ENCODE measurements at places on chromosomes 5 and 9.

DNA sequence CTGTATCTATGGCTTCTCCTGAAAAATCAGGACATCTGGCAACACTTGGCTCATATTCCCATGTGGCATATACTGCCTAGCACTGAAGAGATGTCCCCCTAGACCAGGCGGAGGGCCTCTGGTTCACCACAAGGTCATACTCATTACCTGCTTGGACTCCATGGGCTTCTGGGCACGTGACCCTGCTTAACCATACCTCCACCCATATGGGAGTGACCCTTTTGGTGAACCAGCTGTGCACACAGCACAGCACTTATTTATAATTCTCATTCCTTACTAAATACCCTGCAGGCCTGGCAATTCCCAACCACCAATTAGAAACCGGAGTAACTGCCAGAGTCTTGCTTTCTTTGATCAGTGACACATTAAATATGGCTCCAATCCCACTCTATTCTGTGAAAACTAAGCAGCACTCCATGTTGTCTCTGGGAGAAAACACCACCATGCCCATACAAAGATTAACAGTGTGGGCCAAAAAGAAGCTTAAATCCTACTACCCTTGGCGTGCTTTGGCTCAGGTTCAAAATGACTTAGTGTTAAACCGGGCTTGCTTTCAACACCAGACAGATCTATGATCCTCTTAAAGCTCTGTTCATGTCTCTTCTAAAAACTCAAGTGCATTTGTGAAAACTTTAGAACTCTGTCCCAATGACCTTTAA lies 57.7 kb downstream of the MTMR12 start:
- DNase-seq, result no peak

GRCh38 chr5:133354323-133355185 lies 257.8 kb downstream of the FSTL4 start:
- no peak for DNase-seq

DNA sequence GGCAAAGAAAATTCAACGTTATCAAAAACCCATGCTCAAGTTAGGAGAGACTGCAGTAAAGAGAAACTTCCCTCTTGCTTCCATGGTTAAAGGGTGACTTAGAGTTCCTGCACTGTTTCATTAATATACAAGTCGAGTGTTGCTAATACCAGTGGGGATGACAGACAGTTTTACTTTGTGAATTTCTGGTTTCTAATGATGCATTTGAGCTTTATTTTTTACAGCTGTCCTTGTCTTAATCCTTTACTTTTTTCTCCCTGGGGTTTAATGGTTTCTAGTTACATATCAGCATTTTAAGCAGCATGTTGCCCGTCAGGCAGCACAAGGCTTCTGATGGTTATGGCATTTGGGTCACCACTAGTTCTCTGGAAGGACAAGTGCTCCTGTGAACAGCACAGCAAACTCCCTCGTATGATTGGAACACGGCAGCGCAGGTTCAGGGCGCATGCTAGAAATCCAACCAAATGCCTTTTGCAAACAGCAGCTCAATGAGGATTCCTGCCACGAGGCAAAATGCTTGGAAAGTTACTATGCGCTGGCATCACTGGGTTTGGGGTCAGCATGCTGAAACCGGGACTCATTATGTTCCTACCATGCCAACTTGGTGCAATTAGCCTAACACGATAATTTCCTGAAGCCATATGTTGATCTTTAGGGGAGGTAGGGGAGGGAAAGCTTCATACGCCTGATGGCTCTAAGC lies 463.8 kb downstream of the BNC2 start:
- DNase-seq, result no peak

DNA sequence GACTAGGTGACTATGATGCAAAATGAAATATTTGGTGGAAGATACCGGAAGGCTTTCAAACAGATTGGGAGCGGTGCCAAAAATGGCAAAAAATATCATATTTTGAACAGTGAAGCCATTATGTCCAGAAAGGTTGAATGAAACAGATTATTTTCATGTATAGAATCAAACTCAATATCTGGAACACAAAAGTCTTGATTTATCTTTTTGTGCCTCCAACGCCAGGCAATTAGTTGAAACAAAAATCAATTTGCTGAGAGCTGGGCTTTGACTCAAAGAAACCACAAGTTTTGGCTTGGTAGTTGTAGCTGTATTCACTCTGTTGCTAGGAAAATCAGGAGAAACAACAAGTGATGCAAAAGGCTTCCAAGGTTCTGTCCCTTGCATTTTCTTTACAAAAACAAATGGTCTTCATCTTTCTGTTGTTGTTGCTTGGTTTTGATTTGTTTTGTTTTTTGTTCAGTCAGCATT lies 421.7 kb upstream of the TYRP1 start:
- no peak for DNase-seq

DNA sequence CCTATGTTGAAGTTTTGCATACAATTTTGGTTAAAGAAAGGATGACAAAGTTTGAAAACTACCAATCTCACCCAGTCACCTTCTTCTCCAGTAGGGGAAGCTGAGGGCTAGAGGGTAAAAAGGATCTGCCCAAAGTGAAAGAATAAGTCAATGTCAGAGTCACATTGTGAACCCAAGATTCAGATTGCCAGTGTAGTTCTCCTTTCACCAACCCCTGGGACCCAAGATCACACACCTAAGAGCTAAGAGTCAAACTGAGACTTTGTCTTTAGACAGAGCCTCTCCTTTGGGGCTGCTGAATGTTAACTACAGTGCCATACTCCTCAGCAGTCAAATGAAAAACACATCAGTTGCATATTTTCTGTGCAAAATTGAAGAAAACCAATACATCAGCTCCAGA lies 210.6 kb downstream of the ATP10B start:
- no peak for DNase-seq

DNA sequence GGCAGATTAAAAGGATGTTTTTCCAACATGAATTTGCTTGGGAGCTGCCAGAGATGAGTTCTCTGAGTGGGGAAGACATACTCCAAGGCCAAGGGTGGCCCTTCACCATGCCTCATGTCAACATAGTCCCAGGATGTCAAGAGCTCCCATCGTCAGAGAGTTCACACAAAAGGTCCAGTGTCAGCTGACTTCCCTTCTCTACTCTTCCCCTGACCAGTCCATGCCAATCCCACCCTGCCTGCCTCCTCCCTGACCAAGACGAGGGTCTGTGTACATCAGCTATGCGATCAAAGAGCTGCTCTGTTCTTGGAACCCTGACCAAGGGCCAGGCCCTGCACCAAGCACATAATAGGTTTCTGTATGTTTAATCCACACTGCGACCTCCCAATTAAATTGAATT lies 71.2 kb upstream of the ZNF622 start:
- DNase-seq, result no peak

DNA sequence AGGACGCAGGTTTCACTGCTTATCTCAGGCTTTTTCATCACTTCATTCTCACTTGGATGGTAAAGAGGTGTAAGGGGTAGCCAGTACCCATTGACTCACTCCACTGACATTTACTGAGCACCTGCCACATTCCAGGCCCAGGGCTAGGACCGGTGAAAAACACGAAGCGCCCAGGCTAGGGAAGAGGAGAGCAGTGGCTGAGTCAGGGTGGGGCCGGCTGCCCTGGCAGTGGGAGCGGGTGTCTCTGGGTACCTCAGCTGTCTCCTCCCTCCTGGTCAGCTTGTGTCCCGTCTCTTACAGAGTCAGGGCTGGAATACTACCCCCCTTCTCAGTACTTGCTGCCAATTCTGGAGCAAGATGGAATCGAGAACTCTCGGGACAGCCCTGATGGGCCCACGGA lies 22.2 kb downstream of the LRSAM1 start:
- no peak for DNase-seq

DNA sequence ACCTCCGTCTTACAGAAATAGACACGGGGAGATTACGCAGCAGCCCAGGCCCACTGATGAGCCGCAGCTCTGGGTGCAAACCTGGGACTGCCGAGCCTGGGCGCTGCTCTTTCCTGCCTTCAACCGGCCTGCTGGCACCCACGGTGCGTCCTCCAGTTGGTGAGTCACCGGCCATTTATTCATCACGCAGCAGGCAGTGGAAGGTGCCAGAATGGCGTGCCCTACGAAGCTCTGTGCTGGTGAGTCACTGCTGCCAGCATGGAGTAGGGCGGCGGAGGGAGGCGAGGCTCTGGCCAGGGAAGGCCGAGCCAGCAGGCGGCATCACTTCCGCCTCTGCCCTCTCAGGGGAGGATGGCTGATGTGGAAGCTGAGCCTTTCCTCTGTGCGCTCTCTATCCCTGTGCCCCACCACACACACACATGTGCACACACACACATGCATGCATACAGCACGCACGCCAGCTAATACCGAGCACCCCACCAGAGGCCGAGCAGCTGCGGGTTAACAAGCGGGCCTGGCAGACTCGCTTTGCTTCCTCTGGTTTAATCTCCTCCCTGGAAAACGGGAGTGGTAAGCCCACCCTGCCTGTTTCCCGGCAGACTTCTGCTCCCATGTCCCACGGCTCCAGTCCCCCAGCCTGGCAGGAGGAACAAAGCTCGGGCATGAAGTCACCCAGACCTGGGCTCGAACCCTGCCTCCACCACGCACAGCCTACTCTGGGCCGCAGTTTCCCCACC lies 39.2 kb downstream of the OLFM1 start:
- DNase-seq, result no peak

- no peak for DNase-seq
Measured at GRCh38 chr9:137788561-137789294, 88.9 kb upstream of the CACNA1B start.

DNA sequence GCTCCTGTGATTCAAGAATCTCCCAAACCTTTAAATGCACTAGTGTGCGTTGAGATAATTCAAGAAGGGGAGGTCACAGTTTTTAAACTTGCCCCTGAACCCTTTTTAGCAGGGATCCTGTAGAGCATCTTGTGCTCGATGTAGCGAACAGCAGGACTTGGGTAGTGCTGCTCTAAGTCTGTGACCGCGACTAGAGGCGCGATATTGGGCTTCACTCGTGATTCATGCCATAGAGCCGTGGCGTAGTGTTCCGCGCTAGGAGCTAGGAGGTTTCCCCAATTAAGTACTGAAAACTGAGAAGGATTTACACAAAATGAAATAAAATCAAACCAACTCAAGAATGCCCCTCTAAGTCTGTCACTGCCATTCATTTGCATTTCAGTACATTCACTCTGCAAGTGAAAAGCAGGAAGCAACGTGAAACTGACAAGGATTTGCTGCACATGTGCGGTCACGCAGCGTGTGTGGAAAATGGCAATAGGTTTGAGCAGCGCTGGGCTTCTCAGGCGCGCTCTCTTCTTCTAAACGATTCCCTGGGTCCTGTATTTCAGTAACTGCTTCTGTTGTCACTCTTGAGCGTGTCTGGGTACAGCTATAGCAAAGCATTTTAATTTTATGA lies 1135.9 kb upstream of the WWC1 start:
- DNase-seq, result no peak

DNA sequence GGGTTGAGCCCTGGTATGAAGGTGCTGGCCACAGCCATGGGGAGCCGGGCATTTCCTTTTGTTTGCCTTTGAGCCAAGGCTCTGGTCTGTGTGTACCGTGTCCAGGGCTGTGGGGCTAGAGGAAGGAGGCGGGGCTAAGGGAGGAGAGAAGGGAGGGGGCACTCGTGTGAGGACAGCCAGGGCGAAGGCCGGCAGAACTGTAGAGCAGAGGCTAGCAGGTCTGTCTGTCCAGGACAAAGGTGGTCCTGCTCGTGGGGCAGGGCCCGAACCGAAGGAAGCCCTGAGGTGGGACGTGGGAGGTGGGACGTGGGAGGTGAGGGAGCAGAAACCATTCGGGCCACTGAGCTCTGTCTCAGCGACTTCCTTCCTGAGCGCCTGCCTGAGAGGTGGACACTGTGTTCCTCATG lies 41.3 kb upstream of the TESK1 start:
- DNase-seq, result no peak

DNA sequence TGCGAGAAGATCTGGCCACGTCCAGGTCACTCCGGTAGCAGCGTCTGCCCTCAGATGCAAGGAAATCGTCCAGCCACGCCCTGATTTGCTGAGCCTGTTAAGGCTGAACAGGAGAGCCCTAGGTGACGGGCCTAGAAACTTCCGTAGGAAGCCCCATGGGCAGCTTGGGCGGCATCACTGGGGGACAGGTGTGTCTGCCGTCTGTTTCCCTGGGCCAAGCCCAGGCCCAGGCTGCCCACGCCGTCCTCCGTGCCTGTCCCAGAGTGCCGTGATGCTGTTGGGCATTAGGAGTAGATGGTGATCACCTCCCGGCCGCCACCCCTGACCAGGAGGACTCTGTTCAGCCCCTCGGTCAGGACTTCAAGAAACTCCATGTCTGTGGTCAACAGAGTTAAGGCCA lies 43.5 kb downstream of the NKD2 start:
- DNase-seq, result no peak

DNA sequence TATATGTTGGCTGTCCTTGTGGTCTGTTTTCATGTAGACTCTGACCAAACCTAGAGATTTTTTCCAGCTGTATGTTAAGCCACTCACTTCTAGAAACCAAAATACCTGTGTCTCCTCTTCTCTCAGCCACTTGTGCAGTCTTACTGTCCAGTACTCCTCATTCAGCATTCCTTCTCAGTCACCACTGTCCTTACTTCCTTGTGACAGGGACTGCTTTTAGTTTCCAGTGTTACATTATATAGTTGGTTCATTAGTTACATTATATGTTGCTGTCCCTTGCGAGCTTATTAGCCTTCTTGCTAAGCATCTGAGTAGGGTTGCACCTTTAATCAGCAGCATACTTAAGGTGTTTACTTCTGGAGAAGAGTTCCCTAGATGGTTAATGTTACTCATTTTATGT lies 4.3 kb downstream of the ATP6V1G1 start:
- no peak for DNase-seq

GRCh38 chr5:150080696-150081435 lies 5.5 kb downstream of the CSF1R start:
- no peak for DNase-seq

DNA sequence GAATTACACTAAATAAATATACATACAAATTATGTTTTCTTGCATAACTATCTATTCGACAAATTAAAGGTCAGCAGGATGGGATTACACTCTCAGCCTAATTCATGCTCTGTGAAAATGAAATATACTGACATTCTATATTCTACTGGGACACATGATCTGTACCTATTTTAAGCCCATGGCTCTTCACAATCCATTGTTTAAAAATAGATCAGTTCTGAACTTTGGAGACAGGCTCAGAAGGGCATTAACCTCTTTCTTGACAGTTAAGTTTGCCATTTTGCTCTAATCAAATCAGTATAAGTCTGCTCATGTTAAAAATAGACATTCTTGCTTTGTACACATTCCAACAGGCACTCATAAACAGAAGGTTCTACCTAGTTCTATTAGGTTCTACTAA lies 361.2 kb downstream of the HCN1 start:
- no peak for DNase-seq

- no peak for DNase-seq
Measured at GRCh38 chr5:59446356-59446755, 447.2 kb downstream of the PDE4D start.

- DNase-seq, result no peak
Measured at GRCh38 chr5:39427229-39427628, 2.4 kb upstream of the DAB2 start.

DNA sequence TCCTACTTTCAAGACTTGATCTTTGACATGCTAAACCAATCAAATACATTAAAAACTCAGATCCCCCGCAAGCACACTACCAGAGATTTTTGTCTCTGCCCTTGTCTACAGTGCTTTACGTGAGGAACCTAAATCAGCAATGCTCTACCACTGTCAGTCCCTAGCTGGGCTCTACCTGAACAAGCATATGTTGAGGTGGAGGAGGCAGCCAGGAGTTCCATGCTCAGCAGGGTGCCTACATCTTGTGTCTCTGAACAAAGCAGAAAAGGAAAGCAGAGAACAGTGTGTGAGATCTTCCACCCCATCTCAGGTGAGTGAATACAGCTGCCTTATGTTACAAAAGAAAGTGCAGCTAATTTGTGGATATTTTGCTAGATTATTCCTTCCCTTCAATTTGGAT lies 255.0 kb downstream of the NDUFS4 start:
- no peak for DNase-seq
